MG63 (cell line): ENCODE measurements at places on chromosomes 12 and 14.

DNA sequence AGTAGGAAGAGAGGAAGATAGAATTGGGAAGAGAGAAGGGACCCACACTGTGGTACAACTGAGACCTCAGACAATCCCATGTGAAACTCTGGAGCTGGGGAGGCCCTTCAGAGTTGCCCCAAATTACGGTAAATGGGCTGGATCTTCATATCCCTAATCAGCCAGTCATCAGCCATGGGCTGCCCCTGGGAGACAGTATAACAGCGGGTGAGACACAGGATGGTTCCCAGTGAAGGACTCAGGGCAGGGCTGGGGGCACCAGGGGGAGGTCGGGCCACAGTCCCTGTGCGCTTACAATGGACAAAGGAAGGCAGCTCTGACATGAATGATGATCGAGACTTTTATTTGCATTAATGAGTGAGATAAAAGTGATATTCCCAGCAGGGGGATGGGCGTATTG lies 74.2 kb upstream of the BDKRB2 start:
- DNase-seq: no peak

DNA sequence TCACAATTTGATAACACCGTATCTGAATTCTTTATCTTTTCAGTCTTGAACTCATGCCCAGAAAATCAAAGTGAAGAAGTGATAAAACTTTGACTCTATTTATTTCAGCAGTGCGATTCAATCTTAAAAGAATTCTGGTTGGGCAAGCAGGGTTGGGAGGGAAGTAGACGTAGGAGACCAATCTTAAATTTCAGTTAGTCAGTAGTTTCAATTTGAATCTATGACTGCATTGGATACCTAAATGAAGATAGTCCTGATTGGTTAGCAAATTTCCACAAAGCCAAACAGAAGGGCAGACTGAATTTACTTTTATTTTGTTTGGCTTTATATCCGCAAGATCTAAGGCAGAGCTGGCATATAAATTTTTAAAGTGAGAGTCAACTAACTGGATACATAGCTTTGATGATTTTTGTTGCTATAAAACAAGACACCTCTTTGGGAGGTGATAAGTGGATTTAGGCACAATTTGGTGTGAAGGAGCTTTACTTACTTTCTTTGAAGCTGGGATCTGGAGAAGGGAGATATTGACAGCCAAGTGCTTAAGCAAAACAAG lies 2.6 kb downstream of the ACSS3 start:
- DNase-seq: no peak

DNA sequence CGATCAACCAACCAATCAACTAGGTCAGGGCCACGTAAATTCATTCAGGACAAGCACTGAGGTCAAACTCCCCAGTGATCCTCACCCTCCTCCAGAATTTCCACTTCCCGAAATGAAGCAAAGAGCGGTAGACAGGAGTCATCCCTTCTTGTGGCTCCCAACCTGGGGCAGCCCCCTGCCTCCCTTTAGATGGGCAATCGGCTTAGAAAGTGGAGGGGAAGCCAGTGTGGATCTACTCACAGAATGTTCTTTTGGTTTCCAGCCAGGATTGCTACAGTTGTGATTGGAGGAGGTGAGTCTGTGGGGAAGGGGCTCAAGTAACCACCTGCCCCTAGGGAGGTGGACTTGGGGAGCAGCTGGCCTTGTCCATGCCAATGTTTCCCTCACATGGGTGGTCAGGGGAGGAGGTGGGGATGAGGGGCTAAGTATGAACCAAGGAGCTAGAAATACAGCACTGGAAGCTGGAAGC lies 4.1 kb downstream of the IFI27 start:
- DNase-seq: no peak

DNA sequence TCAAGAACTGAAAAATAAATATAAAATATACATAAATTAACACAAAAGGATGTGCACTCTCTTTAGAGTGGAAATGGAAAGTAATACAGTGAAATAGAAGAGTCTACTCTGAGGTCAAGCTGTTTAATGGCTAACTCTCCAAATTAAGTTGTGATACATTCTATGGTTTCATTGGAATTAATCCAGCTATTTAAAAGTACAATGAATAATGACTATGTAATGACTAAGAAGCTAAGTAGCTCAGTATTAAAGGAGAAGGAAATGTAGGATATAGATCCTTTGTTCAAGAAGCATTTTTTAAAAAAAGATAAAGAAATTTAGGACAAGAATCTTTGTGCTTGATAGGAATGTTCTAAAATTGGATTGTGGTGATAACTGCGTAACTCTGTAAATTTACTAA lies 85.3 kb downstream of the LRP6 start:
- DNase-seq: no peak

DNA sequence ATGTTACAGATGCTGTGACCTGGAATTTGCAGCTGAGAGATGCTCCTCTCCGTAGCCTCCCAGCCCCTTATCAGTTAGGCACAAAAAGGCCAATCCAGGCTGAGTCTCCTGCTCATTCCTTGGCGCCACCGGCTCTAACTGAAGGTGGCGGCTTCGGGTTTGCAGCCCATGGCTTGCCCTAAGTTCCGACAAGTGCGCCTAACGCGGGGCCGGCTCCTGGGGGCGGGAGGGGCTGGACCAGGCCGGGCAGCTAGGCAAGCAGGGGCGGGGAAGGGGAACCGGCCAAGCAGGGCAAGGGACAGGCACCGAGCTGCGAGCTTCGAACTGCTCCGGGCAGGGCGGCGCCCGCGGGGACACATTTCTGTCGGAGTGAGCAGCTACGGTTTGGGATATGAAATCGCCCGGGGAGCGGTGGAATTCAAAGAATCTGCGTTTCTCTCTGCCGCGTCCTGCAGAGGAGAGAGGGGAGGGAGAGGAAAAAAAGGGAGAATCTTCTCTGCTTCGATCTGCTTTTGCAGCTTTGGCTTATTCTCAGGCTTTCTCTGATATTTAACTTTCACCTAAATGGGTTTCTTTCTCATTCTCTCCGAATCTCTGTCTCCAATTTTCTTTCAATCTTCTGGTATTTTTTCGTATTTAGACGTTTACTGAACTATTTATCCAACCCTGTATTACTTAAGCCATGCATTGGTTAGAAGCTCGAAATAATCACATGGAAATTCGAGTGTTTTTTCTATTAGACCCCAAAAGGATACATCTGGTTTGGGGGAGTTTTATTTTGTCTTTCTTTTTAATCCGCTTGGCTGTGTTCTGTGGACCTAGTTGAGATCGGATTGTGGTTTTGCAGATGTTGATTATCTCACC lies 1.6 kb upstream of the HOXC12 start:
- DNase-seq: no peak

DNA sequence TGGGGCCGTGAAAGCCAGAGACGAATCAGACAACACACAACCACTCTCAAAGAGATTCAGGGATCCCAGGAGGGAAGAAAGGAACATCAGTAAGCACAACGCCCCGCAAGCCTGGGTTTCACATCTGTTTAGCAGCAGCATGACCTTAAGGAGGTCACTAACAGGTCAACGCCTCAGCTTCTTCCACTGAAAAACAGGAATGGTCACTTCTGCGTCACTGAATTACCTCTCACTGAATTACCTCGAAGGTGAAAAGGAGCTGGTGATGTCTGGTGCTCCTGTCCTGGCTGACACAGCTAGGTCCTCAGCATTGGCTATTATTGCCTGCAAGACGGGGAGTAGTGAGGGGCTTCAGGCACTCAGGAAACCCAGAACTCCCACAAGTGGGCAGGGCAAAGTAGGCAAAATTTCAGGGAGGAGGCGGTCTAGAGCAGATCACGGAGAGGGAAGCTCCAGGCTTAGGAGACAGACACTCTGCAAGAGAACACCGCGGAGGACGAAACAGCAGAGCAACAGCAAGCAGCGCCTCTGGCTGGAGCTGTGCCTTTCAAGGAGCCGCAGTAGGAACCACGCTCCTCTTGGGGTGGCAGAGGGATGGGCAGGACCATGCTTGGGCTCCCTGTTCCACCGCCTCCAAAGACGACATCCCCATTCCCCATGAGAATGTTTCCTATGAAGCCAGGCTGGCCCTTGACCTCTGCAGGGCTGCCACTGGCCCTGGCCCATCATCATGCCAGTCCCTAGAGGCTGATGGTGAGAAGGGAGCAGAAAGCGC lies 108.4 kb downstream of the SINHCAF start:
- DNase-seq: no peak

DNA sequence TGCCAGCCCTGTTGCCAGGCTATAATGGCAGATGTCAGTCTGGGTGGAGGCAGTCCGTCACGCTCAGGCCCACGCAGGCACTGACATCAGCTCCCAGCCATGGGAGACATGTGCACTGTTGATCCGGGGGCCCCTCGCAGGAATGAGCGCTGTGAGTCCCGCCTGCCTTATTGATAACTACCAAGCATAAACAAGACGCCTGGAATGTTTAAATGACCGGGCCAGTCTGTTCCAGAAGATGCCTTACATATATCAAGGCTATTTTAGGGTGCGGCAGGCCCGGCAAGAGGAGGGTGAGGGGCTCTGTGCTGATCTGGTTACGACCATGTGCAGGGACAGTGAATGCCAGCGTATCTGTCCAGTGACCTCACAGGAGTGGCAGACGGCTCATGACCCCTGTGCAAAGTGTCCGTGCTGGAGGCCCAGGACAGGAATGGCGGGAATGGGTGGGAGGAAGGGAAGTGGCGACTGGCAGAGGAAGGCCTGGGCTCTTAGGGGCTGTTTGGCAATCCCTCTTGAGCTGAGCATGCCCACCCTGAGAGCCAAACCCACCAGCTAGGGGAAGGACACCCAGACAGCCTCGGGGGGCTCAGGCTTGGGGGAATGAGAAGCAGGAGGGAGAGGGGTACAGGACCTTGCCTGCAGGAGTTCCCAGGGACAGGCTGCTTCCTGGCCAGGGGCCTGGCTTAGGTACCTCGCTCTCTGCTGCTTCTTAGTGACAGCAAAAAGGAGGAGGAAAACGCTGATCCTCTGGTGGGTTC lies 49.3 kb downstream of the DLK1 start:
- DNase-seq: no peak

GRCh38 chr14:29446971-29447370 lies 480.7 kb downstream of the PRKD1 start:
- DNase-seq: no peak

DNA sequence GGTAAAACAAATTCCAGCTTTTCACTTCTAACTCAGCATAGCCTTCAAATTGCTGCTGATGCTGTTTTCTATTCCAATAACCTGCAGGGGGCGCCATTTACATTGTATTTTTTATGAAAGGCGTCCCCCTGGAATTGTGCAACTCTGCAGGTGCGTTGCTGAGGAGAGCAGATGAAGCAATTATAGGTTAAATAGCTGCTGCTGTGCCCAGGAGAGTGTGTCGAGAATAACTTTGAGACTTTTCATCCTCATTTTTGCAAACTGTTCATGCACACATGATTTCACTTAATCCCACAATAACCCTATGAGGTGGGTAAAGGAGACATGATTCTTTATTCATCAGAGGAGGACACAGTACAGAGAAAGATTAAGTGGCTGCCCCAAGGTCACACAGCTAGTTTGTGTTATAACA lies 75.7 kb downstream of the MYRFL start:
- DNase-seq: peak; percentile 18
